ENCODE measurements at places on chromosomes 13 and 19. TPM values are rescaled to one million over a fixed set of nuclear protein-coding genes. Genes with fewer than 3 reads are reported as not detected.

DNA sequence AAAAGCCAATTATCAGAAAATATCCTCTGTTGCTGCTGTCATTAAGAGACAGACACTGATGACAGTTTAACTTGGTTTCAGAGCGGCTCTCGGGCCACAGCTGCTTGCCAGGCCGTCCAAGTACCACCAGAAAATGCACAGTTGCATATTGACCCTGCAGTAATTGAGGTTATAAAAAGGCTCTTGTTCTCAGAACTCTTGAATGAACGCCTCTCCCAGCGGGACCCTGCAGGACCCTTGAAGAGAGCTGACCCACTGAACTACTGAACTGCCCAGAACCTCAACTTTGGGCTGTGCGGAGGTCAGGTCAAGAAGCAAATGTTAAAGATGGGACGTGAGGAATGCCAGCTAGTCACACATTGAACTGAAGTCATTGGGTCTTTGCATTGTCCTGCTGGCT, 1559.0 kb upstream of the SLC10A2 start:
- DNase-seq: no peak

GRCh38 chr13:106433066-106433465, 102.4 kb downstream of the EFNB2 start:
- no peak for DNase-seq

- no peak for DNase-seq
These were observed 122.4 kb upstream of the FREM2 start for GRCh38 chr13:38564256-38565150.

- no peak for DNase-seq
These were observed 4.9 kb downstream of the ERCC1 start for GRCh38 chr19:45418802-45419201.

- no peak for DNase-seq
These were observed 3.2 kb upstream of the SPACA6 start for GRCh38 chr19:51689751-51690453.

PSPN gene
- total RNA-seq: 1.0 TPM

Measured in Karpas-422 (cell line).